ENCODE measurements at places on chromosomes 4 and X.

DNA sequence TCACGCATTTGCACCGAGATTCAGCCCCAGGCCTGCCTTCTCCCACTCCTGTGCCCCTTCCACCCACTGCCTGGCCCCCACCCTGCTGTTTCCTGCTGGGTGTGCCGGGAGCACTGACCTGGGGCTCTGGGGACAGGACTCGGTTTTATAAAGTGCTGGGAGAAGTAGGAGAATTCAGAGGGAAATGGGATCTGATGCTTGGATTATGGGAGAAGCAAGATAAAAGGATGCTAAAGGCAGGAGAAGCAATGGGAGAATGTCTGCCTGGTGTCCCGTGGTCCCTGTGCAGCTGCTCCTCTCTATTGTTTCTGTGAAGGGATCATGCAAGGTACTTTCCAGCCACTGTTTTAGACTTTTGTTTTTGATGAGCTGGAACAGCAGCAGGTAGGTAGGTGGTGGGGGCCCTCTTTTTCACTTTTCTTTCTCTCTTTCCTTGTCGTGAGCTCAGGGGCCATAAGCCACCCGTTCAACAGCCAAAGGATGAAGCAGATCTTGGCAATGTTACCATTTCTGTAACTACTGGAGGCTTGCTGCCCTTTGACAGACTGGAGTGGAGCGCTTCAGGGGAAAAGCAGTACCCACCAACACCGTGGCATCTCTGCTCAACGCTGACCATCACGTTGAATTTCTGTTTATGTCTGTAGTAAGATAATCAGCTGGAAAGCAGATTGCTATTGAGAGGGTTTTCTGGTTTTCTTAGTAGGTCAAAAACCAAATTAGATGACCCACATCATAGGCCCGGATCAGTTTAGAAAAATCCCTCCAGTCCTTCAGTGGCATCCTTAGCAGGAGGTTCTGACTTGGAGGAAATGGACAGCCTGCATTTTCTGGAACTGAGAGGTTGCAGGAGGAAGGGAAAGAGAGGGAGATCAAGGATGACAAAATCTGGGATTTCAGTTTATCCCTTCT lies 63.8 kb upstream of the ENPP6 start:
- DNase-seq = peak; percentile 74

DNA sequence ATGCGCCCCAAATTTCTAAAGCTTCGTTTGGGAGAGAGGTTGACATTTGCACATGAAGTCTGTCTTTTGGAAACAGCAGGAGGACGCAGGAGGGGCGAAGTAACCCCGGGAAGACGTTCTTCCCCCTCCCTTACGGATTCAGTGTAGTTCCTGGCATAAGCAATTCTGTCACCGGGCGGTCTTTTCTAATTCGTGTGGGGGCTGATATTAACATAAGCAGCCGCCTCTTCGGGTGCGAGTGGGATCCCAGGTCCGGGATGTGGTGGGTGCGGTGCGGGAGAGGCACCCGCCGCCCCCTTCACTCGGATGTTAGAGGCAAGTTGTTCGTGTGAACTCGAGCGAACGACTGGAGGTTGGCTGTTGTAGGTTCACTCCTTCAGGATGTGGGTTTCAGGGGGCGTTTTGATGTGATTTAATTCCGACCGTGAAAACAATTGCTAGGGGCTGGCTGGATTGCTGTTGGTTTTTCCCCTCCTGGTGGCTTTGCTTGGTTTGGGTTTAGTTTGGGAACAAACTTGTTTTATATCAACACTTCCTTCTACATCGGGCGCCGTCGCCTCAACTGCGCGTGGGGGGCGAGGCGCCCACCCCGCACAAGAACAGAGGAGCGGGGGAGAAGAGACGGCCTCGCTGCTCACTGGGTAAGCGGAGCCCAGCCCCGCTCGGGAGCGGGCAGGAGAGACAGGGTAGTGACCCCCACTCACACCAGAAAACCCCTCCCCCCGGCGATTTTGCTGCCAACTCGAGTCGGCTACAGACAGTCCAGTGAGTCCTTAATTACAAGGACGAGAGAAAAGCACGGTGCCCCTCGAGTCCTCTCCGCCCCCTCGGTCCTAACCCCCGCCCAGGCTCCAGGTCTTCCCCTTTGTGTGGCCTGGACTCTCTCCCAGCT lies 2.9 kb upstream of the LEF1 start:
- DNase-seq = peak; percentile 81

DNA sequence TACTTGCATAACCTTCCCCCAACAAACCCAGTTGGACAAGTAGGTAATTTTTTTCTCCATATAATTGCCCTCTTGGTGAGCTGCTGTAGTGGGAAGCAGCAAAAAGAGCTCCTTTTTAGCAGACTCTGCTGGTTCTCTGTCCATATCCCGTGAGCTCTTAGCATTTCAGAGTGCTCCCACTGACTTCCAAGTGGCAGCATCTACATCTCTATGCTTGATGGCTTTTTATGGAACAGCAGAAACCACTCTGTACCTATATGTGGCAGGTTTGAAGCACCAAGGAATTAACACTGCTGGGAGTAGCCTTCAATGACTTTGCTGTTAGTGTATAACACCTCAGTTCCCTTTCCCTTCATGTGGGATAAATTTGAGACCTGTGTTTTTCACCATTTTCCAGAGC lies 168.4 kb upstream of the NHS start:
- no peak for DNase-seq

DNA sequence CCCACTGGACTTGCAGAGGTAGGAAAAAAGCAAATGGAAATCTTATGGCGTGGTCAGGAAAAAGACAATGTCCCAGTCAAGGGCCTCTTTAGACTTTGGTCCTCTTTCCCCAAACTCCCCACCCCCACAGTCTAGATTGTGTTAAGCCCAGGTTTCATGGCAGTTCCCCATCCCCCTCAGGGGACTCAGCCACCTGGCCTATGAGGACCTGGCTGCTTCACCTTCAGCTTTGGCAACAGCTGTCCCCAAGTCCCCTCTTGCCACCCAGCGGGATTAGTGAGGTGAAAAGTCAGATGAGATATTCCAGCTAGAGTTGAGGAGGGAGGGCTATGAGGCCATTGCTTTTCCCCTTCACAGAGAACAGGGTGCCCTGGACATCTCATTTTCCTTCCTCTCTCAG lies 457 bp downstream of the RIPPLY1 start:
- no peak for DNase-seq

DNA sequence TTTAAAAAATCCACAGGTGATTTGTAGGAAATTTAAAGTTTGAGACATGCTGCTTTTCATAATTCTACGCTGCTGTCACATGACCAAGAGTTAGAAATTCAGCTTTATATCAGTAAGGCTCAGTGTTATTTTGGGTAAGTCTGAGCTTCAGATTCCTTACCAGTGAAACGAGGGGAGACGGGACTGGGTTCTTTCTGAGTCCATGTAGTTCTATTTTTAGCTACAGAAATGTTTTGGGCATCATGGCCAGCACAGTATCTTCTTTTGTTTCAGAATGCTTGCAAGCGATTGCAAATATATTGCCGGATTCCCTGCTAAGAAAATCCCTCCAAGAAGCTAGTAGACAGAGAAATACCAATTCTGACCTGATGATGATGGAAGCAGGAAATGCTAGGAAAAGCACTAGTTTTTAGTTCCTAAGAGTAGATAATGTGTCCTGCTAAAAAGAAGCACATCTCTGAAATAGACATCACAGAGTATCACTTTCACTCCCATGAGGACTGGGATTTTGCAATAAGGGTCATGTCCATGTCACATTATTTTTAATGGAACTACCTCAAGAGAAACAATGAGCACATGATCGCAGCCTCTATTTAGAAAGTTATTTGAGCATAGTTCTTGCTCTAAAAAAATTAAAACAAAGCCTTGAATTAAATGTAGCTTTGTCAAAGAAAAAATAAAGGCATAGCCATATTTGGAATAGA lies 10.9 kb downstream of the ATP1B4 start:
- DNase-seq = no peak

- DNase-seq = no peak
Observed at GRCh38 chr4:180465364-180465763, 1777.8 kb upstream of the TENM3 start.

- DNase-seq = no peak
Observed at GRCh38 chrX:129721870-129722269, 16.9 kb upstream of the XPNPEP2 start.

- peak; percentile 54 for DNase-seq
Observed at GRCh38 chrX:84187533-84188319, at the start of gene RPS6KA6. Gene RPS6KA6 (minus strand): TSS chrX:84188199. CDS start chrX:84187899, 300 bp downstream.

- no peak for DNase-seq
Observed at GRCh38 chr4:99208719-99209075, 10.3 kb downstream of the ADH6 start.

DNA sequence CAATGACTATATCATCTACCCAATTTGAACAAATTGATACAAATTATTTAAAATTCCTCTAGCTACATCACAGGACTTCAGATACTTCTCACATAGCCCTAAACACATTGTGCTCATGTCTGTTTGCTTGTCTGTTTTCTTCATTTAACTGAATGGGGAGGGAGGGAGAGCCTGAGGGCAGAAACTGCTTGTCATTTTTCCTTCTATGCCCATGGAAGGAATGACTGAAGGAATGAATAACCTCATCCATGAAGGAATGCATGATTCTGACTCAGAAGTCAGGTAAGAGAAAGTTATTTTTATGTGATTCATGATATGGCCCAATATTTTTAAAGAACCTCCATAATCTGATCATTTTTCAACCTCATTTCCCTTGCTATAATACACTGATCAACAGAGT lies 418.0 kb upstream of the PITX2 start:
- DNase-seq = no peak

DNA sequence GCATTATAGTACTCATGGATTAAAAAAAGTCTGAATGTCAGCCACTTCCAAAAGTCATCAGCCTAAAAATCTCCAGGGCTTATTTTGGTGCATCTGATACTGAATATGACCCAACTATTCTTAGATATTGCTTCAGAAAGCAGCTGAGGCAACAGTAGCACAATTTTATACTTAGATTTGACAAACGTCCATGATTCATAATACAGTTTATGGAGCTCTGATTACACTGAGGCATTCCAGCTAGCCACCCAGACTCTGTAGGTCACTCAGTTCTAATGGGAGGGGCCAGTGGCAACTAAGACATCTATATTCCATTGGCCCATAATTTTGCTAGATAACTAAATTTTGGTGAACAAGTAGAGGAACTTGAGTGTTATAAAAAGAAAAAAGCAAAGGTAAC lies 10.3 kb downstream of the SPATA4 start:
- DNase-seq = no peak

DNA sequence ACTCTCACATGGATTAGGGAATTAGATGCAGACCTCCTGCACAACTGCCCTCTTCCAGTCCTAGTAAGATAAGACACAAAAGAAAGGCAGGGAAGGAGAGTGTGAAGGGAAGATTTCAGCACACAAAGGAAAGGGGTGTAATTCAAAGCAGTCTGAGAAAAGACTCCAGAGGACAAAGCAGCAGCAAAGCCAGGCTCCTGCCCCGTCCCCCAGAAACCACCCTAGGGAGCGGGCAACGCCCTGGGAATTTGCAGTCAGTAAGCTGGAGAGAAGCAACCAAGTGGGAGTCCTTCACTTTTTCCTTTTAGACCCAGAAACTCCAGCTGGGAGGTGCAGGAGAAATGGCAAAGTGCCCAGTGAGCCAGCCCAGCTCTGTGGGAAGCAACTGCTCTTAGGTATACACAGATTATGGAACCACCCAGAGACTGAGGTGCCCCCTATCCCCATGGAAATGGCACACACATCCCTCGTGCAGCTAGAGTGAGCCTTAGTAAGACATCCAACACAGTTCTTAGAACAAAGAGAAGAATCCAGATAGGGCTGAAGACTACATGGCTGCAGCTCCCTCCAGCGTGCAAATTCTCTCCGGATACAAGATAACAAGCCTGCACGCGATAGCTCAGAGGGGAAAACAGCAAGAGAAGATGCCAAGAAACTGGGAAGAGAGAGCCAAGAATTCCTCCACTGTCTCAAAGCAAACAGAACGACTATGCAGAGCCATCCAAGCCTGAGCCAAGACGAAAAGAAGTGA lies 26.5 kb upstream of the IRAK1 start:
- no peak for DNase-seq

GRCh38 chrX:67555578-67556203 lies 11.9 kb downstream of the AR start:
- DNase-seq = no peak

DNA sequence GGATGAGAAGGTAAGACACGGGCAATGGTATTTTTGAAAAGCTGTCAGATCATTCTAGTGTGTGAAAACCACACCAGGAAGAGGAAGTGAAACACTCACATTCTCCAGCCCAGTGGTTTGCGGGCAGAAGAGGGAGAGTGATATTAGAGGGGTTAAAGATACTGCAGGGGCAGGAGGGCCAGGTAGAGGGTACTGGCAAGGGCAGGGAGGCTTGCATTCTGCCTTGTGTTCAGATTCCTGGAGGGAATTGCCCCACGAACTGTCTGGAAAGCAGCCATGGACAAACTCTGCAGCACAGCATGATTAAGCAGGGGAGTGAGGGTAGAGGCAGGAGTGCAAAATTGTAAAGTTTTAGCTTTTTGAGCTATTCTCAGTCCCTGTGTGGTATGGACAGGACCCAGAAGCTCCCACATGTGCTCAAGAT lies 30.9 kb downstream of the NIPAL1 start:
- peak; percentile 90 for DNase-seq

- DNase-seq = no peak
Observed at GRCh38 chr4:25621027-25621930, 34.4 kb upstream of the SLC34A2 start.

DNA sequence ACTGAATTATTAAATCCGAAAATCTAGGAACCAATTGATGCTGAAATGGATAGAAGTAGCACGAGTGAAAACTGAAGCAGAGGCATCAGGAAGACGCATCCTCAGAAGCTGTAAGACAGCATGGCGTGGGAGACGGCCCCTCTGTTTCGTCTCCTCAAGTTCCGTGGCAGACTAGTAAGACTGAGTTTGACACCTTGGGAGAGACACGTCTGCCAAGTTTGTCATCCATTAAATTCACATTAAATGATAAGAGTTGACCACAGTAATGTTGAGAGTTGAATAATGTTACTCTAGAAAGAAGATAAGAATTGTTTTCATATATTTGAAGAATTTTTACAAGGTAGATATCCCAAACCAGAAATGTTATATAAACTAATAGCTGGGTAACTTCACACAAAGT lies 736.1 kb upstream of the FRG1 start:
- DNase-seq = no peak

- no peak for DNase-seq
Observed at GRCh38 chr4:23324021-23324690, 565.7 kb downstream of the PPARGC1A start.
